ENCODE measurements at places on chromosomes 2 and 18.

DNA sequence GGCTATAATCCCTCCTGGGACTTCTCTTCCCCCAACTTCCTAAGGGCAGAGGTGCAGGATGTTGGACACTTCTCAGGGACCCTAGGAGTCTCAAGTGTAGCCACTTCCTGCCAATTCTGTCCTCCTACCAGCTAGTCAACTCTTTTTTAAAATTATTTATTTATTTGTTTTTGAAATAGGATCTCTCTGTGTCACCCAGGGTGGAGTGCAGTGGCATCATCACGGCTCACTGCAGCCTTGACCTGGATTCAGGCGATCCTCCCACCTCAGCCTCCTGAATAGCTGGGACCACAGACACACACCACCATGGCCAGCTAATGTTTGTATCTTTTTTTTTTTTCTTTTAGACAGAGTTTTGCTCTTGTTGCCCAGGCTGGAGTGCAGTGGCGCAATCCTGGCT is 11.5 kb downstream of the SFTPB start:
- DNase-seq, result no peak

- no peak for DNase-seq
Observed at GRCh38 chr18:76430636-76431035, 64.4 kb downstream of the ZNF516 start.

GRCh38 chr18:26963292-26963691 is 97.8 kb upstream of the AQP4 start:
- no peak for DNase-seq

- no peak for DNase-seq
Observed at GRCh38 chr18:61896757-61897156, 4.0 kb upstream of the RNF152 start.

DNA sequence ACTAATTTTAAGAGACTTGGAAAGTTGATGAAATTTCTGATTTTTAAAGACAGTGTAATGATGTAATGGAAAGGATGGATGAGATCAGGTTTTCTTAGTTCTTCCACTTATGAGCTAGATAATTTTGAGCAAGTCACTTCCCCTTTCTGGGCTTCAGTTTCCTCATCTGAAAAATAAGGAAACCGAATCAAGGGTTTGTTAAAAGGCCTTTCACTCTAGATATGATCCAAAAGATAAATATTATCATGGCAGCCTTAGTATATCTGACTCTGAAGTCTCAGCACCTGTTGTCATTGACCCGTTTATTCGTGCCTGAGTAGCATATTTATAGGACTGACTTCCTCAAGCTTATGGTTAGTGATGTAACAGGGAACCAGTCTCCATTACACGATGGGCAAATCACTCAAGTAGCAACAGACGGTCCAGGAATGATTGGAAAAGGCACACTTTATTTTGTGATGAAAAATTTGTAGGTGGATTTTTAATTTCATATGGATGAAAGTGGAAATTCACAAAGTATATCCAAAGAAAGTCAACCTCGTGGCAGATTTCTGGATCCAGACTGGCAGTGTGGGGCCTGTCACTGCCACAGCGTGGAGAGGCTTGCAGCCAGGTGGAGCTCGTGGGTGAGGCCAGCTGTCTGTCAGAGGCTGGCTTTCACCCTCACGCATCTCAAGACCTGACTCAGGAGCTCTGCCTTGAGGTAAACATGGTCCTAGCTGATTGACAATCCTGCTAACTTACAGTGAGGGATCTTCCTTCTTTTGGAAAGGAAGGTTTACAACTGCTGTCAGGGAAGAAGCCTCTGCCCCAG is 137.9 kb upstream of the CXCR4 start:
- no peak for DNase-seq

DNA sequence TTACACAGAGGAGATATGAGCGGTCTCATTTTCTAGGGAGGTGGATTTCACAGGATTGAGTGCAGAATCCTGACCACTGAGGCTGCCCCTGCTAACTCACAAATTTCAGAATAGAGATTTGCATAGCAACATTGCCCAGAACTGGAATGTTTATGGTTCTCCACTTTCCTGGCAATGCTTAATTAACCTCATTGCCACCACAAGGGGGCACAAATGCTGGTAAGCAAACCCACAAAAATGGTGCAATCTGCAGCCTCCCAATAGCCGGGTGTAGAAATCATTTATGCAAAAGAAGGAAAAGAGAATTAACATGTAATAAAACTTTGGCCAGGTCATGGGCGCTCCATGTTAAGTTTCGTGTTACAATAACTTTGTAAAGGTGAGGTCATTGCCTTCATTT is 112.4 kb downstream of the CYRIA start:
- no peak for DNase-seq

GRCh38 chr2:231602859-231603467 is 10.3 kb downstream of the TEX44 start:
- no peak for DNase-seq

GRCh38 chr2:66198873-66199272 is 236.1 kb upstream of the MEIS1 start:
- DNase-seq, result no peak

- DNase-seq, result no peak
Observed at GRCh38 chr2:66565291-66565690, 130.4 kb downstream of the MEIS1 start.

DNA sequence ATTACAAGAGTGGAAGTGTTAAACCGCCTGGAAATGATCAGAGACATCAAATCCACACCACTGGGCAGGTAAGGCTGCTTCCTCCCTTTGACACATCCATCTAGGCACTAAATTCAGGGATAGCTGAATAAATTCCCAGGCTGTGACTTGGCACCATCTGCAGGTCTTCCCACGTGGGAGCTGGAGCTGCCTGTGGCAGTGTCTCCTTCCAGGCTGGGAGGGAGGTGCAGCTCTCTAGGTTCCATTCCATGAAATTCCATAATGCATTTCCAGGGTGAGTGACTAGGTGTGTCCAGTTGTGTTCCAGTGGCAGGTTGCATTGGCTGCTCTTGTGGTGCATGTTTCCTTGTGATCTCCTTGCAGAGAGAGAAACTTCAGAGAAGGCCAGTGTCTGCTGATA is 188.9 kb upstream of the CXCR4 start:
- no peak for DNase-seq

GRCh38 chr2:178419123-178419522 is 31.9 kb downstream of the PRKRA start:
- DNase-seq, result no peak

GRCh38 chr2:12430407-12431133 is 286.2 kb upstream of the TRIB2 start:
- DNase-seq, result no peak

- no peak for DNase-seq
Observed at GRCh38 chr2:240452462-240453256, 17.2 kb downstream of the GPC1 start.

- DNase-seq, result no peak
Observed at GRCh38 chr2:234863043-234863934, 88.5 kb upstream of the SH3BP4 start.

DNA sequence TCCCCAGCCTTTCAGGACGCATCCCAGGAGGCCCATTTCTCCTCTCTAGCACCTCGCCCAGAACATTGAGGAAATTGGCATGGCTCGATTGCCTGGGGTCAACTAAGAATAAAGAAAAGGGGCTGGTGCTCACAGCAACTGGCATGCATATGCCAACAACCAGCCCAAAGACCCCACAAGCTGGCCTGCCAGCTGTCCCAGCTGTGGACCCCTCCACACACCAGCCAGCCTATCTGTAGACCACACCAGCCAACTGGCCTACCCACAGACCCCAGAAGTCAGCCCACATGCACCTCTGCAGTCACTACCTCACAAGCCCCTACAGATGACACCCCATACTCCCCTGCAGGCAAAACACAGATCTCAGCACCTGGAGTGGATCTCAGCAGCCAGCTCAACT is 123.8 kb upstream of the ID2 start:
- DNase-seq, result no peak

GRCh38 chr2:161965994-161966393 is 108.0 kb downstream of the DPP4 start:
- no peak for DNase-seq

DNA sequence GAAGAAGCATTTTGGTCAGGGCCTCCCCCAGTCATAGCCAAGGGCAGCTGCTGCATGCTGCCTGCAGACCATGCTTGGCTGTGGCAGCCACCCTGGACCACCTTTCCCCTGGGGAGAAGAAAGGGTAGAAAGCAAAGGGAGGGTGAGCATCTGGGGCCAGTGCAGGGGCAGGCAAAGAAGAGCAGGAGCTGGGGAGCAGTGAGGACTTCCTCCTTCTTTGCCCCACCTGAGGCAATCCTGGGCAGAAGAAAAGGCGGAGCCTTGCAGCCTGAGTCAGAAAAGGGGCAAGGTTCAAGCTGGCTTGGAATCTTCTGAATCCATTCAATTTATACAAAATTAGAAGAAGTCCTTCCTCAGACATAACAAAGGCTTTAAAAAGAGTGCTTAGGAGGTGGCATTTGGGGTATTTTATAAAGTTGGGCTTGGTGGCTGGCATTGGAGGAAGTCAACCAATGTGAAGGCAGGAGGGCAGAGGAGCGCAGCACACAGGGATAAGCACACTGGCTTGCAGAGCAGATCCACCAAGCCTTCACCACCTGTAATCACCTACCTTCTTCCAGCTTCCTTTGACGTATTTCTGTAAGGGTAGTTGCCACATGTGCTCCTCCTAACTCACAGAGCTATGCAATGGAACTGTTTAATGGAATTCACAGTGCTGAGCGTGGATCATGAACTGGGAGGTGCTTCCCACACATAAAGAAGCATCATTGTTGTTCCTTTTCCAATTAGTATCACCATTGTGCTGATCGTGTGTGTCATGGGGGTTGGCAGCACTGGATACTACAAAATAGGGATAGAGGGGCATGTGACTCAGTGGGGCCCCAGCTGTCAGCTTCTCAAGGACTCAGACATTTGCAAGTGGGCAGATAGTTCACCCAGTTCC is 154.4 kb upstream of the EPAS1 start:
- DNase-seq, result no peak

GRCh38 chr2:14702258-14702657 is 69.7 kb downstream of the LRATD1 start:
- DNase-seq, result no peak

GRCh38 chr2:230614913-230615332 is 97.7 kb upstream of the CAB39 start:
- DNase-seq, result no peak

GRCh38 chr2:30406853-30407252 is 40.2 kb upstream of the LCLAT1 start:
- no peak for DNase-seq

DNA sequence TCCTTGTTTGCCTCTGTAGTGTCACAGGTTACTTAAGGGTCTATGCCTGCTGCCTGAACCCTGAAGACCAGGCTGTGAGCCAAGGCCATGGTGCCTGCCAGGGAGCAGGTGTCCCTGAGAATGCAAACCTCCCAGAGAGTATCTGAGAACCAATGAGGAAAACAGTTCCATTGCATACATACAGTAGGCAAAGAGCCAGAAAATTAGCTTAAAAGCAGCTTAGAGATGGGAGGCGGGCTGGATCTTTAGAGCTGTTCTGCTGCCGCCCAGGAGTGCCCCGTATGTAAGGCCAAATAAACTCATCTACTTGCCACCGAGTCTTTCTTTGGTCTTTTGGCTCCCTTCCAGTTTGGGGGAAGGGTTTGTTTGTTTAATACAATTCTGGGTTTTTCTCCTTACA is 327.9 kb downstream of the CLIP4 start:
- DNase-seq, result no peak

DNA sequence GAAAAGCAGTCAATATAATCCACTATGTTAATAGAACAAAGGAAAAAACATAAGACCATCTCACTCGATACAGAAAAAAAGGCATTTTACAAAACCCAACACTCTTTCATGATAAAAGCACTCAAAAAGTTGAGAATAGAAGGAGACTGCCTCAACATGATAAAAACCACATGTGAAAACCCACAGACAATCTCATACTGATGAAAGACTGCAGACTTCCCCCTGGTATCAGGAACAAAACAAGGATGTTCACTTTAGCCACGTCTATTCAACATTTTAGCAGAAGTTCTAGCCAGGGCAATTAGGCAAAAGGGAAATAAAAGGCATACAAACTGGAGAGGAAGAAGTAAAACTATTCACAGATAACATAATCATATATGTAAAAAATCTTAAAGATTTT is 285.9 kb downstream of the EIPR1 start:
- DNase-seq, result no peak

DNA sequence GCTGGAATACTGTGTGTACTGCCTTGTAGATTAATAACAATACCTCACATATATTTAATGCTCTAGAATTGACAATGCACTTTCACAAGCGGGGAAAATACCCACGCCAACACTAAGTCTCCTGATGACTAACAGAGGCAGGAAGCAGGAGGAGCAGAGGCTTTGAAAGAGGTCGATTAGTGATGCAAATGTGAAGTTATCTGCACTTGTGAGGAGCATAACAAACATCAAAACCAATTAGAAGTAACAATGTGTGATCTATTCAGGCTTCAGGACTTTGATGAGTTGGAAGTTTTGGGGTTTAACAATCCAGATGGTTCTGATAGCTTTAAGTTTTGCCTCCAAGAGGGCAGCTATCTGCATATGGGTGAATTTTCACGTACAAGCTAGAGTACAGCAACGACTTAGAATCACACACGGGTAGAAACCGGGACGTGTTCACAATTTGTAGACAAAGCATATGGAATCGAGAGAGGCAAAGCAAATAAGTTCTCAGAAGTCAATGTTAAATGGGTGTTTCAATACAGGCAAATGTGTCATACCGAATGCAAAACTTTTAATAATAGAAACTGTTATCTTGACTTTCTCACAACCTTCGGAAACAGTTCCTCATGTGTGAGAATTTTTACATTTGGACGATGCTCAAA is 114.5 kb downstream of the METTL8 start:
- DNase-seq, result no peak
